ENCODE measurements at places on chromosomes 2 and 18.
A peak's percentile ranks its signal among the peaks of the same experiment; 100 is the strongest.

- DNase-seq: peak; percentile 73
Observed at GRCh38 chr2:45643543-45644542, 7.6 kb upstream of the PRKCE start.

DNA sequence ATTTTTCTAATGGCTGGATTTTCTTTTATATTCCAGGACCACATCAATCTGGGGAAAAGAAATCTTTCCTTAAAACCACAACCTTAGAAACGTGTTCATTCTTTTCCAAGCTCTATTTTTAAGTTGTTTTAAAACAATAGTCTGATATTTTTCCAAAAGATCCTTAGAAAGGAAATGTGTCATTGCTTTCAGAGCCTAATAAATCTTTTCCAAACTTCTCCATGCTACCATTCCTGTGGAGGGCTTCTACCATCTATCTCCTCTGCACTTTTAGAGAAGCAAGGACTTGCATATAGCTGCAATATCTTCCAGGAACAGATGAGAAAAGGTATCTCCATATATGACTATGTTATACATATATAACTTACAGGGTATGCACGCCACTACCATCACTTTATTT, 21.2 kb downstream of the WDFY1 start:
- no peak for DNase-seq

GRCh38 chr2:10839813-10840212, 27.2 kb upstream of the PDIA6 start:
- no peak for DNase-seq

- no peak for DNase-seq
Observed at GRCh38 chr2:232894251-232894650, 24.2 kb downstream of the SNORC start.

GRCh38 chr2:234816056-234816455, 135.8 kb upstream of the SH3BP4 start:
- no peak for DNase-seq

- DNase-seq: no peak
Observed at GRCh38 chr18:78857314-78858150, 122.1 kb upstream of the SALL3 start.

DNA sequence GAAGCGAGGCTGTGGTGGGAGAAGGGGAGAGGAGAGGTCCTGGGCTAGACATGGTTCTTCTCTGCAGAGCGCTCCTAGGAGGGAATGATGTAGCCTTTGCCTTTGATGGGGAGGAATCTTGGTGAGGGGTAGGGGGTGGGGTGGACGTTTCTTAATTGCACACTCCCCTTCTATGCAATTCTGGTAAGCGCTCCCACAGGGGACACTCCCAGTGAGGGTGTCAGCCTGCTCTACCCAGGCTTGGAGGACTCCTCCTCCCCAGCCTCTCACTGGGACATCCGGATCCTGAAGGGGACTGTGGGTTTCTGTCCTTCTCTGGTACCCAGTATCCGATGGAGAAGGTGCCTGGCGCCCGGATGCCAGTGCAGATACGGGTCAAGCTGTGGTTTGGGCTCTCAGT, 114.3 kb downstream of the DYSF start:
- DNase-seq: no peak

- no peak for DNase-seq
Observed at GRCh38 chr2:64017811-64018700, 1.2 kb downstream of the VPS54 start.

DNA sequence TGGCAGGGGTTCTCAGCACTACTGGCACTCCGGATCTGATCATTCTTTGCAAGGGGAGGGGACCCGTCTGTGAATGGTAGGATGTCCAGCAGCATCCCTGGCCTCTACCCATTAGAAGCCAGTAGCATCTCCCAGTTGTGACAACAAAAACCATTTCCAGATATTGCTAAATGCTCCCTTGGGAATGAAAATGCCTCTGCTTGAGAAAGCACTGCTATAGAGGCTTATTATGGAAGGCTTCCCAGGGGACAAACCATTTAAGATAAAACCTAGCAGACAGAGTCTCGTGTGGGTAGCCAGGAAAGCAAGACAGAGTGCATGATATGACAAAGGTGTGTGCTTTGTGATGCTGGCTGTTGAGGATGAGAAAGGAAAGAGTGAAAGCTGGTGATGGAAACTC, 273.7 kb downstream of the TMX3 start:
- no peak for DNase-seq

GRCh38 chr18:23540867-23541266, 37.6 kb downstream of the RMC1 start:
- DNase-seq: peak; percentile 57

GRCh38 chr18:55497825-55498403, 90.1 kb downstream of the TCF4 start:
- no peak for DNase-seq

DNA sequence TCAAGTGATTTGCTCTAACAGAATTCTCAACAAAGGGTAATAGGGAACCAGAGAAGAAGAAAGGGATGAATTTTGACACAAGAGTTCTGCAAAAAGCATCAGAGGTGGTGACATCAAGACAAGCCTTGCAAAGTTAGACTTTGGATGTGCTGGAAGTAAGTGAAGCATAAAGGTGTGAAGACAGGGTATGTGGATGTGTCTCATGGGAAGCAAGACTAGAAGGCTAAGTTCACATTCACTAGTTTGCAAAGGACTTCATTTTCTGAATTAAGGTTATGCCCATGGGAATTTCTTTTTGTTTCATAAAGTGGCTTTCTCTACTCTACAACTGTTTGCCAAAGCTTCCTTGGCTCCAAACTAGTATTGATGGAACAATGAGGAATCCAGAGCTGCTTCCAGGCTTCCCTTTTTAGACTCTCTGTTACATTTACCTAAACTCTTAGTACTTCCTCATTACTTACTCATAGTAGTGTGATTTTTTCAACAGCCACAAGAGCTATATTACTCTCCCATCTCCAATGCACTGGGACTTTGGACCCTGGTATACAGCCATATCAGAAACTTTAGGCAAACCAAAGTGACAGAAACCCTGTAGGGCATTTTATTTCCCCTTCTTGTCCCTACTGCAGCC, 21.1 kb upstream of the IHH start:
- no peak for DNase-seq

- no peak for DNase-seq
Observed at GRCh38 chr2:127044165-127044718, 62.7 kb downstream of the BIN1 start.

- no peak for DNase-seq
Observed at GRCh38 chr2:54009549-54009948, 38.8 kb upstream of the PSME4 start.

GRCh38 chr2:10079870-10080535, at the start of gene CYS1:
Gene CYS1 (minus strand): TSS chr2:10080411. CDS start chr2:10080223, 188 bp downstream.
- DNase-seq: peak; percentile 37

DNA sequence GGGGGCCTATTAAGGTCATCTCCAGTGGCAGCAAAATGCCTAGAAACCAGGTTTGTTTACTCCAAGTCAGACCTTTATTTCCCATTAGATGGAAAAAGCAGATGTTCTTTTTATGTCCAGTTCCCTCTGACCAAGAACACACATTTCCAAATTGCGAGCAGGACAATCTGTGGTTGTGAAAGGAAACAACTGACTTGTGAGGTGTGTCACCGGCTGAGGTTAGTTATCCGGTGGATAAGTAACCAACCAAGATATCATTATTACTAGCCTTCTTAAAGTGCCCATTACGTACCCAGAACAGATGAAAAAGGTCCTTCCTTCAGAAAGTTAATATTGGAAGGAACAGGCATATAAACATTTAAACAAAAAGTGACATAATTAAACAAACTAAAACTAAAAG, 112.9 kb downstream of the THADA start:
- DNase-seq: no peak

DNA sequence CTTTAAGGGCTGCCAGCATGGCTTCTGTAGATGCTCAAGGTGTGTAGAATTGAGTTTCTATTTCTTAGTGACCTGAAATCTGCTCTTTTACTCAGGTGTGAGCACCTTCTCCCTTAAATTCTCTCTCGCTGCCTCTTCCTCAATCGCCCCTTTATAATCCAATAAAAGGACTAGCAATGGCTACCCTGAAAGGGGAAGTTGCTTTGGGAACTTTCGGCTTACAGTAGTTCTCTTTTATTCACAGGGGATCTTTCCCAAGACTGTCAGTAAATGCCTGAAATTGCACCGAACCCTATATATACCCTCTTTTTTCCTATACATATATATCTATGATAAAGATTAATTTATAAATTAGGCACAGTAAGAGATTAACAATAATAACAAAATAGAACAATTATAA, 121.8 kb downstream of the ACTR3 start:
- DNase-seq: no peak

DNA sequence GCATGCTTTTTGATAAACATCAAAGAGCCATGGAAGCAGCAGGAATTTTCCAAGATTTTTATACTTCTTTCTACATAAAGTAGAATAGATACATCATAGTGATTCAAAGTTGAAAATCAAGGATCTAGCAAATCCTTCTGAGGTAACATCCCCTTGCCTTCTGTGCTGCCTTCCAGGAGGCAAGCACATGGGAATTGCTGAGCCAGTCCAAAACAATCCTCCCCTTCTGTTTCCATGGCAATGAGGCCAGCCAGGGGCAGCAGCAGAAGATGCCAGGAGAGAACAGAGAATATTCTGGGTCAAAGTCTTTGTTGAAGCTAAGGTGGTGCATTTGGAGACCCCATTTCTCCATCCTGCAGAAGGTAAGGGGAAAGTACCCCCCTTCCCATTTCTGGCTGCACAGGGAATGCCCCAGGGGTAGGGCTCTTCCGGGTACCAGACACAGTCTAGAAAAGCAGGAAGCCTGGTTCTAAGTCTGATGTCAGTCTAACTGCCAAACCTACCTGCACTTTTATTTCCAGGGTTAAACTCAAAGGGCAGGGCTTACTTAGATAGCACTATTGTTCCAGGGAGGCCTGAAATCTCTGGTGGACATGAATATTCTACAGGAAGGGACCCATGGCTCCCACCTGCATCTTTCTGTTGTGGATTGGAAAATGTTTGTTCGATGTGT, 22.1 kb downstream of the CENPA start:
- no peak for DNase-seq

- DNase-seq: peak; percentile 8
Observed at GRCh38 chr18:48806551-48807261, 144.1 kb downstream of the SMAD7 start.

DNA sequence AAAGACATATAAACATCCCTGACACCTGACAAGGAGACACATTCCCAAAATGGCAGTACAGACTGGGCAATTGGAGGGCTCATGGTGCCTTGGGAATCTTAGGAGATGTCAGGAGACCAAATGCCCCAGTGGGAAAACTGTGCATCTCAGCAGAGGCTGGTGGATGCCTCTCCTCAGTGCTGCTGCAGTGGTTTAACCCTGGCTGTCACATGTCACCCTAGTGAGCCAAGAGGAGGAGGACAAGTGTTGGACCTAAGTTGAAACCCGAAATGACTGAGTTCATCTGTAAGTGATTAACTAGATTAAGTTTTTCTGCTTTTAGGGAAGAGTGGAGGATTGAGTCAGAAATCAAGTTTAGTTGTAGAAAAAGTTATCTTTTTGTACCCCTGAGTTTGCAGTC, 5.2 kb upstream of the NAGK start:
- no peak for DNase-seq

DNA sequence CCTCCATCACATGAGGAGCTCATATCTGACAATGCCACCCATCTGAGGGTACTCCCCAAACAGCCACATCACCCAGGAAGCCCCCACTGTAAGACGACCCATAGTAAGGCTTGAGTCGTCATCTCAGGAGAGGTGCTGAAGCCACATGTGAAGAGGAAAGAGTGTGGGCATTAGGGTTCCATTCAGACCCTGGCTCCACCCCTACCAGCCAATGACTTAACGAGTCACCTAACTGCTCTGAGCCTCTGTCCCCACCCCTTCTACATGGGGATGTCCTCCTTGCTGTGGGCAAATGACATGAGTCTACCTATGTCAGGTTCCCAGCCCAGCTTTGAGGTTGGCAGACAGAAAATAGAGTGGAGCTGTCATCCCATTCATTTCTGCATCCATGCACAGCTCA, 46.3 kb downstream of the C1QL2 start:
- no peak for DNase-seq

GRCh38 chr18:70234667-70235459, 29.4 kb upstream of the RTTN start:
- DNase-seq: no peak

DNA sequence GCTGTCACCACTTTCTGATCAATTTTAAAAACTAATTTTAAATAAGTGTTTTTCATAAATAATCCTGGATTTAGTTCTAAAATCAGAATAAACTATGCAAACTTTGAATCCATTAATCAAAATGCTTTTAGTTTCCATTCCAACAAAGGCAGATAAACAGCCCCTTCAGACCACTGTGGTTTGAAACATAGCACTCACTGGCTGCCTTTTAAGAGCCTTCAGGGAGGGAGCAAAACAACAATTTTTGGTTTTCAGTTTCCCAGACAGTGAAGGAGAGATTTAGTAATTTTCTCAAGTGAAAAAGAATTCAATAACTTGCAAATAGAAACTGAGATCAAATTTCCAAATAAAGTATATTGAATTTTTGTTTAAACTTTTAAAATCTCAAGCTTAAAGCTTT, 46.1 kb downstream of the CDK15 start:
- DNase-seq: no peak

GRCh38 chr2:197516393-197516761, 511 bp downstream of the MOB4 start:
- no peak for DNase-seq

GRCh38 chr2:204187229-204188083, 250.9 kb downstream of the ICOS start:
- no peak for DNase-seq

GRCh38 chr2:56892382-56892781, 708.6 kb downstream of the CCDC85A start:
- no peak for DNase-seq

- DNase-seq: no peak
Observed at GRCh38 chr2:150609831-150610582, 122.5 kb upstream of the RND3 start.

GRCh38 chr2:197707316-197708213, 2.4 kb downstream of the MARS2 start:
- no peak for DNase-seq

- no peak for DNase-seq
Observed at GRCh38 chr2:145927131-145927950, 1407.4 kb upstream of the ZEB2 start.

DNA sequence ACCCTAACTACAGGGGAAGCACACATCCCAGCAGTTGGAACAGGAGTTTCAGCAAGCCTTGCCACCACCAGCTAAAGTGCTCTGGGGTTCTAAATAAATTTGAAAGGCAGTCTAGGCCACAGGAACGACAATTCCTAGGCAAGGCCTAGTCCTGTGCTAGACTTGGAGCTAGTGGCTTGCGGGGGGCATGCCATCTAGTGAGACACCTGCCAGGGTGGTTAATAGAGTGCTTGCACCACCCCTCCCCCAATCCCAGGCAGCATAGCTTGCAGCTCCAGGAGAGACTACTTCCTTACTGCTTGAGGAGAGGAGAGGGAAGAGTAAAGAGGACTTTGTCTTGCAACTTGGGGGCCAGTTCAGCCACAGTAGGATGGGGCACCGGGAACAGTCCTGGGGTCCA, 101.8 kb downstream of the SLC39A10 start:
- DNase-seq: no peak

Measured in CD4-positive, alpha-beta T cell (primary cell).